CD4-positive, alpha-beta T cell treated with Interleukin-4 for 1 hour (primary cell): ENCODE measurements at places on chromosomes 3 and 15.

DNA sequence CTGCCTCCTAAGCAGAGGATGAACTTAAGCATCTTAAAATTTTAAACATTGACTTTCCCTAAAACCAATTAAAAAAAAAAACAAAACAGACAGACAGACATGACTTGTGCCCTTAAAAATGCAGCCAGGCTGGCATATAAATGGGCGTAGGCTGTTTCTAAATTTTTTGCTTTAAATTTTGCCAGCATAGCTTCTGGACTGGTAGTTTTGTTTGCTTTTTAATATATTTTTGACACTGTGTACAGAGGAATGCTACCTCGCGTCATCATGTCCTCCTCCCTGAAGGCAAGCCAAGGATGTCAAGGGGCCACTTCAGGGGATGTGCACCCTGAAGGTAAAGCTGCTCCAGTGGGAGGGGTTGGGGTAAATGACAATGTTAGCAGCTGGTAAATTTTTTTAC lies 134.8 kb downstream of the PGPEP1L start:
- no peak for DNase-seq

DNA sequence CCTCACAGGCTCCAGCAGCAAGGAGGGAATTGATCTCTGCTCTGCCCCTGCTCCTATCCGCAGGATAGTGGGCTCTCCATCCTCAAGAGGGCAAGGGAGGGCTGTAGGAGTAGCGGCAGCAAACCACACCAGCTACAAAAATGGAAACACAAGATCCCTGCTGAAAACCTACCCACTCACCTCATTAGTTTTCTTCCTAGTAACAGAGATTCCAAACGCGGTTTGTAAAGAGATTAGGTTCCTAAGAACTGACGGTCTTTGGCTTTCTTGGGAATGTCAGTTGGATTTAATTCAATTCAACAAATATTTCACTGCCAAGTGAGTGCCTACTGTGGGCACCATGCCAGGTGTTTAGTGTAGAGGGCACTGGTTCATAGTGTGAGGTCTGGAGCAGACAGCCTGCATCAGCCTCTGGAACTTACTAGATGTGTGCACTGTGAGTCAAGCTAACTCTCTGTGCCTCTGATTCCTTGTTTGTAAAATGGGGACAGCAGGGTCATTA lies 84.7 kb downstream of the MRPL46 start:
- DNase-seq, result no peak

GRCh38 chr15:70165716-70166284 lies 68.1 kb upstream of the TLE3 start:
- DNase-seq, result no peak

- DNase-seq, result no peak
Measured at GRCh38 chr3:73894474-73895213, 269.9 kb upstream of the PDZRN3 start.

DNA sequence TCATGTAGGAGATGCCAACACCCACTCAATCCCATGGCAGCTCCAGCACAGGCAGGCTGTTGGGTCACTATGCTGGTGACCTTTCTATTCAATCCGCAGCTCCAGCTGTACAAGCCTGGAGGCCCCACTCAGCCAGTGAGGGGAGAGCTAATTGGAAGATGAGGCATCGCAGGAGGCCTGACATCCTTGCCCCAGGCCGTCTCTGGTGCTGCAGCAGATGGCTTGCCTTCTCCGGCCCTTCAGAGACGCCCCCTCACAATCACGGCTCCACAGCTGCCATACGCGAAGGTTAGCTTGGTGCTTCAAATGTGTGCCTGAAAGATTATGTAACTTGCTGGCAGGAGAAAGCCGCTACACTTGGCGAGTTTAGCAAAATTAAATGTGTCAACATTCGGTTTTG lies 104.2 kb upstream of the CLSTN2 start:
- DNase-seq, result no peak

- peak; percentile 33 for DNase-seq
Measured at GRCh38 chr3:56704706-56705105, 21.6 kb upstream of the TASOR start.

DNA sequence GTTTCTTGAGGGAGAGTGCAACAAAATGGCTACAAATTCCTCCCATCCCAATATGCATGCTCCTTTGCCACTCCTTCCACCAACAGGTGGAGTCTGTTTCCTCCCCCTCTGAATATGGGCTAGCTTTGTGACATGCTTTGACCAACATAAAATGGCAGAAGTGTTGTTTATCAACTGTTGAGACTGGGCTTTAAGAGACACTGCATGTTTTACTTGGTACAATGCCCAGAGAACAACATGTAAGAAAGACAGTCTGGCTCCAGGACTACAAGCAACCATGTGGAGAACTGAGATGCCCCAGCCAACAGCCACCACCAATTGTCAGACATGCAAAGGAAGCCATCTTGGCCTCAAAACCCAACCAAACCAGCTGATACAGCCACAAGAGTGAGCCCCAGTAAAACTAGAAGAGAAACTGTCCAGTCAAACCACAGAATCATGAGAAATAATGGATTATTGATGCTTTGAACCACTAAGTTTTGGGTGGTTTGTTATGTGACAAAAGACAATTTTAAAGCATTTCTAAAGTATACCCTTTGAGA lies 40.5 kb downstream of the NUDT16 start:
- no peak for DNase-seq

DNA sequence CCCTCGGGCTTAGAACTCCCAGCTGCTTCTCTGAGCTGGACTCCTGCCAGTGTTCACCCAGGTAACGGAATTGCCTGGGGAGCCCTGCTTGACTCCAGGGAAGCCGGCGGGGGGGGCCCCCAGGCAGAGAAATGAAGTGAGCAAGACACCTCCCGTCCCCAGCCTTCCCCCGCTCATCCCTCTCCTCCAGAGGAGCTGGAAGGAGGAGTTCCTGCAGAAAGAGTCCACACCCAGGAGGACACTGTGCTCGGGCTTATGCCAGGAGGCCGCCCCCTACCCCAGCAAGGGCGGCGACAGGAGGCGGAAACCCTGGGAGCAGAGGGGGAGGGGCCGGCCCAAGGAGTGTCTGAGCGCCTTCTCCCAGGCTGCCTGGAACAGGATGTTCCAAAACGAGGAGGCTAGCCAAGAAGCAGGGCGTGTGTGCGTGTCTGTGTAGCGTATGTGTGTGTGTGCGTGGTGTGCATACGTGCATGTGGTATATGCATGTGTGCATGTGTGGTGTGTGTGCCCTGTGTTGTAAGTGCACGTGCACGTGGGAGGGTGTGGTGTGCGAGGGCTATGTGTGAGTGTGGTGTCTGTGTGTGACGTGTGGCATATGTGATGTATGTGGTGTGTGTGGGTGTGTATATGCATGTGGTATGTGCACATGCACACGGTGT lies 511.3 kb downstream of the SHQ1 start:
- DNase-seq, result no peak

DNA sequence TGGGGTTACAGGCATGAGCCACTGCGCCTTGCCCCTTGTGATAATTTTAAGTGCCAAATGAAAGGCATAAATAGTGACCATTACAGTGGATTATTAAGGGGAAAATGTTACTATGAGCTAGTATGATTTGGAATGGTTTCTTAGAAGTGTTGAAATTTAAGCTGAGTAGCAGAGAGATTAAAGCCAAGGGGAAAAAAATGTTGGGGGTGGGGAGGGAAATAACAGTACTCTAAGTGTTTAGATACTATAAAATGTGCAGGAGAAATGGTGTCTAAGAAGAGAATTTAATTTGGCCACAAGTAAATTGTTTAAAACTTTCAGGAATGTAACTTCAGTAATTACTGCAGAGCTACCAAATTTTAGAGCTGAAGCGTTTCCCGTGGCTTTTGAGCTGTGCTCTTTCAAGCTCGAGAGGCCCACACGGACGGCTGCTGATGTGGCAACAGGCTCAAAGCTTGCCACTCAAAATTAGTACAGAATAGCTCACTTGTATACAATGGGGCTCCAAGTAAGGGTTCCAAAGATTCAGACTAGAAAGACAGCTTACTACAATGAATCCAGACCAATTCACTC lies 23.9 kb upstream of the SLC12A8 start:
- no peak for DNase-seq

DNA sequence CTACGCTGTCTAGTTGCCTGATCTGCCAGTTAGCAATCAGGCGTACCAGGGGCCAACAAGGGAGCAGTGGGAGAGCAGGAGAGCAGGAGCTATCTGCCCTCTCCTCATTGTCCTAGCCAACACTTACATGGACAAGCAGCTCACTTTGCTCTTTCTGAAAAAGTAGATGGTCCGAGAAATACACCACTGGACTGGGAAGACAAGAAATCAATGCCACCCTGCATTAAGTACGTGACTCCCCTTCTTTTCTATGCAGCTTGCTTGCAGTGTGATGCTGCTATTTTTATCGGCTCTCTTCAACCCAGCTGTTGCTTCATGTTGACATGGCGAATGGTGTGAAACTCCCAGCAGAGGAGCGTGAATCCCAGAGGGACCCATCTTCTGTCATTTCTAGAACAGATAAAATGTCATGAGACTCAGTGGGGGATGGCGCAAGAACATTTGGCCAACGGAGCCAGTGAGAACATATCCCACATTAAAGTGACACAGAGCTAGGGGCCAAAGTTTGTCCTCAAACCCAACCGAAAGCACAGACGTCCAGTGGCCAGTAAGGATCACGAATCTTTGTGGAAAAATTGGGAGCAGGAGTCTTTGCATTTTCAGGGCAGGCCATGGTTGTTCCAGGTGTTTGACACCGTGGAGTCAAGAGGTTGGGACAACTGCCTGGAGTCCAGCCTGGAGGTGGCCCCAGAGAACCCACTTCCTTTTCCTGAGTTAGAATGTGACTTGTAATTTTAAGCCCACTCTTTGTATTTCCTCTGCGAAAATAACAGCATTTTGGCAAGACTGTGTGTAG lies 53.7 kb upstream of the MEF2A start:
- DNase-seq, result no peak

DNA sequence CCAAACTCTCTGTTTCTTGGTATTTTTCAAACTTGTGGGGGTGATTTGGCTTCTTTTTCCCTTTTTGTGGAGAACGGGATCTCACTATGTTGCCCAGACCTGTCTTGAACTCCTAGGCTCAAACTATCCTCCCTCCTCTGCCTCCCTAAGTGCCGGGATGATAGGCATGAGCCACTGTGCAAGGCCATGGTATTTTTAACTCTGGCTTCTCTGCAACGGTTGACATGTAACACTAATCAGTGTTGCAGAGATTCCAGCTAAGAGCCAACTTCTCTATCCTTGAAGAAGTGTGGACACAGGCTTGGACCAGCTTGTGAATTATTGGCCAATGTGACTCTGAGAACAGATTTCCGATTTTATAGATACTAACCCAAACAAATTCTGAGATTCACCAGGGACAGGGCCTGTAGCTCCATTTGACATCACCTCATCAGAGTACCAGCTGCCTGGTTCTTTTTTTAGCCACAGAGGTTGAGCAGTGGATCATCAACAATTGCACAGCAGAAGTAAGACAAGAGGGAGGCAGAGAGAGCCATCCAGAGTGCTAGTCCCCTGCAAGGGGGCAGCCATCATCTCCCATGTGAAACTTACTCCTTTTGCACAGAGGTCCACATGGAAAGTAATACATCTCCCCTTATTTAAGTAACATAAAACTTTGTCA lies 98.1 kb upstream of the SYNPR start:
- no peak for DNase-seq

DNA sequence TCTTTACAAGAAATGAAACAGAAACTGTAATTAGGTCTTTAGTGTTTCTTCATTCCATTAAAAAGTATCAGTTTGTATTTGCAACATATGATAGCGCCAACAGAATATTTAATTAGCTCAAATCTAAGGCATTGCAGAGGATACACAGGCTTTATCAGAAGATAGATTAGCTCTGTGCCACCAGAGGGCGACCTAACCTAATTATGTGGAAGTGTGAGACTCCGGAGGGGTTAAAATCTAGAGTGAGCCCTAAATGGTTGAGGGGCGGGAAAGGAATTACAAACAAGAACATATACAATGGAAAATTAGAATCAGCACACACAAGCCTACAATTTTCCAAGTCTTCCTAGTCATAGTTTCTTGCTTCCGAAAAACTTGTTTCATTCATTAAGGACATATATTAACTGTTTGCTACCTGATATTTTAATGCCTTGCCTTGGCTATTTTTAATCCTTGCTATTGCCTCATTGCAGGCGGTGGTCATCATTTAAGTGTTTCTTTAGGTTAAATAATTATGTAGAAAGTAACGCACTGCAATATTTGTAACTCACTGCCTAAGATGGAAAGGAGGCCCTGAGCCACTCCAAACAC lies 18.0 kb upstream of the RYR3 start:
- DNase-seq, result peak; percentile 25

DNA sequence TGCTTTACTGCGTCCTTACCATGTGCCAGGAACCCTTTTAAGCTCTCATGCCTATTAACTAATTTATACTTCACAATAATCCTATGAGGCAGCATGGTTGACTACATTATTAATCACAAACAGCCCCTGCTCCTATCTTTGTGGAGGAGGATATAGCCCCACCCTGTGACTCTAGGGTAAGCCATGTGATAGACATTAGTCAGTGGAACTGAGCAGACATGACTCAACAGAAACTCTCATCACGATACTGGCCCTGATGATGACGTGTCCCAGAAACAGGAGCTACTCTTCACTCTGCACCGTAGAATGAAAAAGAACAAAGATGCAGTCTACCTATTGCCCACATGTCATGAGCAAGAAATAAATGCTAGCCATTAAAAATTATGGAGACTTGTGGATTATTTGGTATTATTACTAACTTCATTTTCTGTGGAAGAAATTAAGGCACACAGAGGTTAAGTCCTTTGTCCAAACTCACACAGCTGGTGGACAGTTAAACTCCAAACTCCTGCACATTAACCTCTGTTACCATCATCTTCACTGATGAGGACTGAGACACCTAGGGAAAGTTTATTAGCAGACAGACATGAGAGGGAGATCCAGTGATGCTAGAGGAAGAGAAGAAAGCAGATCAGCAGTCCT lies 51.2 kb downstream of the CFAP20DC start:
- DNase-seq, result no peak

DNA sequence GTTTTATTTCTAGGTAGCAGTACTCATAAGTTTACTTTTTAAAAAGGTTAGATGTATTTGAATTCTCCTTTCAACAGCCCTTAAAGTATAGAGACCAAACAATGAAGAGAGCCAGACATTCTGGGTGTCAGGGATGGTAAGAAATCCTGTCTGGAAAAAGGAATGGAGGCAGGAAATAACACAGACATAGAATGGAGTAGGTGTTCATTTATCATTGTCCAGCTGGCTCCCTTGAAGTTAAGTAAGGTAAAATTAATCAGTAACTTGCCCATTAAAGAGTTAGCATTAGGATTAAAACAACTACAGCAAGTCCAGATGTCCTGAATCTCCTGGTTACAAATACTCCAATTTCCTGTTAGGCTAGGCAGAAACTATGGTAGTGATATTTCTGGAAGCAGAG lies 13.5 kb upstream of the SUCNR1 start:
- no peak for DNase-seq

- DNase-seq, result no peak
Measured at GRCh38 chr3:119817071-119817470, 35.2 kb downstream of the NR1I2 start.

GRCh38 chr3:17125738-17126442 lies 241.1 kb downstream of the PLCL2 start:
- no peak for DNase-seq

GRCh38 chr3:81718311-81718710 lies 43.1 kb downstream of the GBE1 start:
- DNase-seq, result no peak

GRCh38 chr3:70273492-70273891 lies 38.9 kb downstream of the MDFIC2 start:
- DNase-seq, result no peak

GRCh38 chr3:52317208-52318000 lies 1.3 kb downstream of the DNAH1 start:
- peak; percentile 74 for DNase-seq

GRCh38 chr3:8441969-8442559 lies 59.6 kb upstream of the LMCD1 start:
- no peak for DNase-seq
